ENCODE measurements at places on chromosomes 7 and 10. TPM values are rescaled to one million over a fixed set of nuclear protein-coding genes. Genes with fewer than 3 reads are reported as not detected.
A peak's percentile ranks its signal among the peaks of the same experiment; 100 is the strongest.

DNA sequence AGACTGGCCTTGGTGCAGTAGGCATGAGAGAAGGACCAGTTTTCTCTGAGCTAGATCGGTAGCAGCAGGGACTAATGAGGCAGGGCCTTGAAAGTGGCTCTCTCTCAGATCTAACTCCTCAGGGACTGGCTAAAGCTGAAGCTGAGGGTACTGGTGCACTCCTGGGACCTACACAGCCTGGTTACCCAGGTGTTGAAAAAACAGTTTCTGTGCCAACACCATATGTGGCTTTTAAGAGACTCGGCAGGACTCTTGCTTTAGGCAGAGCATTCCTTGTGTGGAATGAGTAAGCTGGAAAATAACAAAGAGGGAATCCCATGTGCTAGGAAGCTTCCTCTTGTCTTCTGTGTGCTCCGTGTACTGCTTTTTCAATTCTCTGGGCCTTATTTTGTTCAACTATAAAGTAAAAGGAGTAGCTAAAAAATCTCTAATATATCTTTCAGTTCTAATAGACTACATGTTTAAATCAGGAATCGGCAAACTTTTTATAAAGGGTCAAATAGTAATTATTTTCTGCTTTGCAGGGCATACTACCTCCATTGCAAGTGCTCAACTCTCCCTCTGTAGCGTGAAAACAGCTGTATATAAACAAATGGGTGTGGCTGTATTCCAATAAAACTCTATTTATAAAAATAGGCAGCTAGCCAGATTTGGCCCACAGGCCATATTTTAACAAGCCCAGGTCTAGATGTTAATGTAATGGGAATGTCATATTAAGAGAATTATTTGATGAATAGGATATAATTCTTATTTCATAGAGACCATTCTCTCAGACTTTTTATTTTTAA is 186.1 kb upstream of the KAT6B start:
- no peak for DNase-seq

GRCh38 chr10:29392376-29393021 is 103.6 kb downstream of the LYZL1 start:
- DNase-seq: peak; percentile 75

DNA sequence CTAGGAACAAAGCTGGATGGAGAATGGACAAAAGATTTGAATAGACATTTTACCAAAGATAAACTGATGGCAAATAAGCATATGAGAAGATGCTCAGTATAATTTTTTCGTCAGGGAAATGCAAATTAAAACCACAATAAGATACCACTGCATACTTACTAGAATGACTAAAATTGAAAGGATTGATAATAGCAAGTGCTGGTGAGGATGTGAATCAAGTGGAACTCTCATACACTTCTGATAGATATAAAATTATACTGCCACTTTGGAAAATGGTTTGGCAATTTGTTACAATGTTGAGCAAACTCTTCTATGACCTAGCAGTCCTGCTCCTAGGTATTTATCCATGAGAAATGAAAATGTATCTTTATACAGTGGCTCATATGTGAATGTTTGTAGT is 83.3 kb downstream of the EXOC6 start:
- DNase-seq: no peak

DNA sequence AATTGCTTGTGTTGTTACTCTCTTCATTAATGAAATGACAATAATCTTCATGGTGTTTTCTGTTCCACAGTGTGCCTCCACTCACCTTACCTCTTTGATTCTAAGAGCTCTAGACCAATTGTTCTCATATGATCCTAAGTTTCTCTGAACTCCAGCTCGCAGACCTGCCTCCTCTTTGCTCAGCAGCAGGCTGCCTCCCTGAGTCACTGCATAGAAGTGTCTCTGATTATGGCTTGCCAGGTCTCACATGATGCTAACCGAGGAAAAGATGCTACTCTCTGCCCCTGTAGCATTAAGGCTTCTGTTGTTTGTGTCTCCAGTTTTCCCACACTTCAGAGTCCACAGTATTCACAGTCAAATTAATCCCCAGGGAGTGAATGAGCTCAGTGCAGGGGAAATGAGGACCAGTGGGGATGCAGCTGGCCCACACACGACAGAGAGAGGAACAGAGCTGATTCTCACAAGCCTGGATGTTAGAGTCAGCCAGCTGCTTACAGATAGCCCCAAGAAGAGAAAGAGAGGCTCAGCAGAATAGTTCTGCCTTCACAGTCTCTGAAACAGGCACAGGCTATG is 145.9 kb upstream of the EGR2 start:
- DNase-seq: no peak

DNA sequence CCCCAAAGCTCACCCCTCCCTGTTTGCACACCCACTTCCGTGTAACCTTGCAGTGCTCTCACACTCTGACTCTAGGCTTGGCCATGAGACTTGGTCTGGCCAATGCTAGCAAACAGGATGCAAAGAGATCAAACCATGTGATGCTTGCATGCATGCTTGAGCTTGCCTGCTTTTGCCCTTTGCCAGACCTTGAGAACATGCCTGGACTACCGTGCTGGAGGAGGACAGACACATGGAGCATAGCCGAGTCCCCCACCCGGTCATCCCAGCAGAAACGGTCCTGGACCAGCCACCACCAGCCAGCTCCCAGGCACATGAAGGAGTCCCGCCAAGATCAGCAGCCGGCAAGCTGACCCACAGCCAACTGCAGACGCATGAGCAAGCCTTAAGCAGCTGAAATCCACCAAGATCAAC is 23.4 kb downstream of the PYROXD2 start:
- DNase-seq: no peak

RSU1 gene
- polyA plus RNA-seq: 81.4 TPM

GRCh38 chr7:2203766-2204300 is 28.9 kb downstream of the MAD1L1 start:
- DNase-seq: peak; percentile 53

GRCh38 chr10:118799777-118800176 is 45.0 kb upstream of the CACUL1 start:
- no peak for DNase-seq

- DNase-seq: peak; percentile 73
These were observed 51.0 kb upstream of the MSMB start for GRCh38 chr10:46096909-46097575.
